ENCODE measurements at places on chromosomes 1 and 21.

GRCh38 chr1:14940285-14940870, 213.2 kb upstream of the TMEM51 start:
- no peak for DNase-seq

DNA sequence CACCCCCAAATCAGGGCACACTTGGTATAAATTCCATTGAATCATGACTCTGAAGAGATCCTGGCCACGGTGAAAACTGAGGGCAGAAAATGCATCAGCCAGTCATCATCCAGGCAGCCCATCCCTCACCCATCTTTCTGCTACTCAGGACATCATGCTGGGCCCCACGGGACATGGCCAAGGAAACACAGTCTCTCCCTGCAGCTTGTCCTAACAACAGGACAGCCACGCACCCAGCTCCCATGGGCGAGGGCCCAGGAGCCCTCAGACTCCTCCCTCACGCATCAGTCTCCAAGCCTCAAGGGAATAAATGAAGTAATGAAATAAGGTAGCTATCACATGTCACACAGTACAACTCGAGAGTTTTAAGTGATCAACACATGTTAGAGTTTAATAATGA, 37.8 kb downstream of the ELK4 start:
- DNase-seq, result no peak

DNA sequence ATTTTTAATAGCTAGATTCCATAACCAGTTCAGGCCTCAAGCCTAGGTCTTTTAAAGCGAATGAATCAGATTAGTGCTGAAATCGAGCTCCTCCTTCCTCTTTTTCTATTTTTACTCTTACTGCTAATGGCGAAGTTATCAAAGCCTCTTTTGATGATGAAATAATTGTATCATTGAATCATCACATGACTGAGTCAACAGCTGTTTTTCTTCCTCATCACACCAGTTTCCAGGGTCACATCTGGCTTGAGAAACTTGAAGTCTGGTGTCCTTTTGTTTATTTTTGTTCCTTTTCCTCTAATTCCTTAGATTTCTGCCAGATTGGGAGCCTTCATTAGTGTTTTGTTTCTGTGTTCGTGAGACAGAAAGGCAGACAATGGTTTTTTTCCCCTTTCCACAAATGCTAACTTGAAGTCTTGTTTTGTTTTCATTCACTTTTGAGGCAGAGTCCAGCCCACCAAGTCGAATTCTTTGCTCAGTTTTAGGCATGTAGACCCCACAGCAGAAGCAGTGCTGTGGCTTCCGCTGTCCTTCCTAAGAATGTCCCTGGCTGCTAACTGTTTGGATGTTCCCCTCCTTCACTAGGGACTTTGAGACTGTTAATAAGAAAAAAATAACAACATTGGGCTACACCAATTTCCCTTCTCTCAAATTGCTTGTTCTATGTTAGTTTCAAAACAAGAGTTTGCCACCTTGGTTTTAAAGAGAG, 51.9 kb upstream of the FMOD start:
- no peak for DNase-seq

GRCh38 chr1:229625071-229625914, 629 bp downstream of the TAF5L start:
- DNase-seq, result peak; percentile 1

DNA sequence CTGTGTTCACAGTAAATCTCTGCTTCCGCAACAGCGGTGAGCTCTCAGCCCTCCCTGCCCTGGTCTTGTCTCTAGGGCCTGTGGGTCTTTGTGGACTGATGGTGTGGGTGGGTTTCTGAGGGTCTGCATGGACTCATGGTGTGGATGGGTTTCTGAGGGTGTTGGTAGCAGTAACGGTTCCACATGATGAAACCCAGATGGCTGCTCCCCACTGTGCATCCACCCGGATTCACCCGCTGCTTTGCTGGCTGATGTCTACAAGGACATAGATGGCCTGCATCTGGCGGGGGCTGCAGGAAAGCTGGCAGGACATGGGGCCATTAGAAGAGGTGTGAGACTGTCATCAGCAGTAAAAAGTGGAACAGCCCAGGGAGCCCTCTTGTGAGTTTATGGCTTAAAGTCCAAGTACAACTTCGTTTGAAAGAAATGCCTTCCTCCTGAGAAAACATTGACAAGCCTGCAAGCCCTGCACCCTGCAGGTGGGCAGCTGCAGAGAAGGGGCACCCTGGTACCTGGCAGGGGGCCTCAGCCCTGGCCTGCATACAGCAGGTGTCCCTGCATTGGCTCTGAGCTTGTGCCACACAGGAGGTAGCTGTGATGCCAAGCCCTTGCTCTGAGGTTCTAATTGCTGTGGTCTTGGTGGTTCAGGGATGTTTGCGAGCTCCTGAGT, 156.9 kb upstream of the COL6A1 start:
- DNase-seq, result no peak

DNA sequence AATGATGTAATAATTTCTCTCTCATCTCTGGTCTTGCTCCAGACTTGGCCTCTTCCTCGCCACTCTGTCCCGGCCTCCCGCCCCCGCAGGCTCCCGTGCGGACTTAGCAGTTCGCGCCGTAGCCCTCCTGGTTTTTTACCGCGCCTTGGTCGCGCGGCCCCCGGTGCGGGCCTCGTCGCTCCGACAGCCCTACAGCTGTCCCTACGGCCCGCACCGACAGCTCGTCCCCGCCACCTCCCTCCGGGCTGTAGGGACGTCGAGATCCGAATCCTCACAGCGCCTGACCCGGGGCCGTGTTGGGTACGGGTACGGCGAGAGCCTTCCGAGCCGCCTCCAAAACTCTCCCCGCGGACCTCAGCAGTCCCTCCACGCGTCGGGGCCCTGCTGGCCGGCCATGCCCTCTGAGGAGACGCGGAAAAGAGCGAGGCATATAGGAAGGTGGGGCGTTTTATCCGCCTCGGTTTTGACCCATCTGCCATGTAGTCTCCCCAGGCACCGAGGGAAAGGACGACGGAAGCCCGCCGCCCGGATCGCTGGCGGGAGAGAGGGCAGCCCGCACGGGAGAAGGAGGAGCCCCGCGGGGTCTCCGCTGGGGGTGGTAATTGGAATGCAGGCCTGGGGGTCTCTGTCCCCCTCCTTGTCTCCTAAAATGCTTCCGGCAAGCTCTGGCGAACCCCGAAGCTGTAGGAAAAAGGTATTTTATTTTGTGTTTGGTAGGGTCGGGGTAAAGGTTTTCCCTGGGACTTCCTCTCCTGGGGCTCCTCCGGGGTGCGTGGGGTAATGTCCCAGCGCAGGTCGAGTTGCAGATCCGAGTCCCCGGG, 3.3 kb downstream of the LHX4 start:
- no peak for DNase-seq

DNA sequence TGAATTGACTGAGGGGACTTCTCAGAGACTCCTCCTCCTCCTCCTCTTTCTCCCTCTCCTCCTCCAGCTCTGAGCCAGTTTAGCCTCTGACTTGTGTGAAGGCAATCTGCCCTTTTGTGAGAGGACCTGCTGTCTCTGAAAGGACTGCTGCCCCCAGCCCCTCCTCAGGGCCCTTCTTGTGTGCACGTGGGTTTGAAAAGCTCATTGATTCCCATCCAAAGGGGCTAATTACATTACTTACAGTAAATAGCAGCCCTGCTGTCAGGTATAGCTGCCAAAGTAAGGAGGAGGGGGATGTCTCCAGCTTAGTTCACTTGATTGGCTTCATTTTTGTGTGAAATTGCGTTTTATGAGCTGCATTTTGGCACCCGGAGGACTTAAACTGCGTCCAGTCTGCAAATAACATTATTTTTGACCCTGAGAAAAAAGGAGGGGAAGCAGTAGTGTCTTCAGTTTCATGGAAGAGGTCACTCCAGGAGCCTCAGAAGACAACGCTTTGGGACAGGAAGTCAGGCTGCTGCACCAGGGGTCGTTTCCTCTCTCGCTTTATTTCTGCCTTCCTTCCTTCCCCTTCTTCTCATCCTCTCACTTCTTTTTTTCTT, 1.8 kb upstream of the LHX9 start:
- no peak for DNase-seq

GRCh38 chr1:199629624-199630023, 397.9 kb upstream of the NR5A2 start:
- no peak for DNase-seq

DNA sequence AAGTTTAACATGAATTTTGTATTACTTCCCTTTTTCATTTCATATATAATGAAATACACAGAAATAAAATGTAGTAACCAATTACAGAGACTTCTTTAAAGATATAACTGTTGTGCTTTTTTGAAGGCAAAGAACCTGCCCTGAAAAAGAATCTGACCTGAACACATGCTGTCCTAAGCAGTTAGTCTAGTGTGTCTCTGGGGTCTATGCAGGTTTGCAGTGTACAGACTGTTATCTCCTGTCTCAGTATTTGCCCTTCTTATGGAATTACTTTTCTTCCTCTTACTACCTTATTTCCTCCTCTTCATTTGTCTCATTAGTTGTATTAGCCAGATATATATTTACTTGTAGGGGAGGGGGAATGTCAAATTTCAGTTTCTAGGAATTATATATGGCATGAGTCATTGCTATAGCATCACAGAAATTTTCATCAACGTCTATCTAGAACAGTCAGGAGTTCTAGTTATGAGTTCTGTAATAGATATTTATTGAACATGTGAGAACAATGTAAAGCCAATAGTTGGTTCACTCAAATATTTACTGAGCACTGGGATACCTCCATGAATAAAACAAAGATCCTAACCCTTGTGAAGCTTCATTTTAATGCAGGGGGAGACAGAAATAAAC, 28.4 kb upstream of the PLEKHO1 start:
- no peak for DNase-seq

GRCh38 chr1:22799971-22800370, 89.3 kb downstream of the EPHB2 start:
- DNase-seq, result no peak

DNA sequence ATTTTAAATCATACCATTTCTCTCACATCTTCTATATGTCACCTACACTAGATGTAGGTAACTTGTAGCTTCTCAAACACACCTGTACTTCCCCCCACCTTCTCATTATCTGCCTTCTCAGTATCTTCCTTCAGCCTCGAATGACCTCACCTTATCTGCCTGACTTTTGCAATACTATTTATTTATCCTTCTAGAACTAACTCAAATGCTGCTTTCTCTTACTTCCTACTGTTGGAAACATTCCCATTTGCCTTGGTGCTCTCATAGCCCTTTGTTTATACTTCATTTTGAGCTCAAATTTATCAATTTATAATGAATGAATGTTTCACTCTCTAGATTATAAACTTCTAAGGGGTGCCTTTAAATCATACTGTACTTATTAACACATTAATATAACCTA, 50.4 kb upstream of the KIAA1614 start:
- DNase-seq, result no peak

GRCh38 chr1:51326839-51327238, 3.5 kb downstream of the TTC39A start:
- DNase-seq, result no peak

DNA sequence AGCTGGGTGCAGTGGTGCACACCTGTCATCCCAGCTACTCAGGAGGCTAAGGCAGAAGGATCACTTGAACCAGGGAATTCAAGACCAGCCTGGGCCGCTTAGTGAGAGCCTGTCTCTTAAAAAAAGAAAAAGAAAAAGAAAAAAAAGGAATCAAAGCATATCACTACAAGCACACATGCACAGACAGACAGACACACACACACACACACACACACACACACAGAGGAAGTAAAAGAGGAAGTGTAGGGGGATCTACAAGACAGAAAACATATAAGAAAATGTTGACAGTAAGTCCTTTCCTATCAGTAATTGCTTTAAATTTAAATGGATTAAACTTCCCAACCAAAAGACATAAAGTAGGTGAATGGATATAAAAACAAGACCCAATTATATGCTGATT, 180.3 kb downstream of the FAF1 start:
- no peak for DNase-seq

- no peak for DNase-seq
Observed at GRCh38 chr1:91569411-91570119, 68.9 kb downstream of the CDC7 start.

GRCh38 chr1:21237446-21238088, 52.7 kb downstream of the ECE1 start:
- DNase-seq, result no peak
